ENCODE measurements at places on chromosomes 4 and X.

- no peak for DNase-seq
These were observed 147.4 kb upstream of the MAOA start for GRCh38 chrX:43508694-43509093.

- DNase-seq, result no peak
These were observed at the start of gene MID2 for GRCh38 chrX:107825698-107826237. TSS of gene MID2 (plus strand) at chrX:107825866. CDS start at chrX:107826427, 561 bp downstream.

GRCh38 chr4:151418385-151418784 is 9.4 kb downstream of the FHIP1A start:
- DNase-seq, result no peak

- no peak for DNase-seq
These were observed 137.9 kb upstream of the ZXDB start for GRCh38 chrX:57453901-57454300.

DNA sequence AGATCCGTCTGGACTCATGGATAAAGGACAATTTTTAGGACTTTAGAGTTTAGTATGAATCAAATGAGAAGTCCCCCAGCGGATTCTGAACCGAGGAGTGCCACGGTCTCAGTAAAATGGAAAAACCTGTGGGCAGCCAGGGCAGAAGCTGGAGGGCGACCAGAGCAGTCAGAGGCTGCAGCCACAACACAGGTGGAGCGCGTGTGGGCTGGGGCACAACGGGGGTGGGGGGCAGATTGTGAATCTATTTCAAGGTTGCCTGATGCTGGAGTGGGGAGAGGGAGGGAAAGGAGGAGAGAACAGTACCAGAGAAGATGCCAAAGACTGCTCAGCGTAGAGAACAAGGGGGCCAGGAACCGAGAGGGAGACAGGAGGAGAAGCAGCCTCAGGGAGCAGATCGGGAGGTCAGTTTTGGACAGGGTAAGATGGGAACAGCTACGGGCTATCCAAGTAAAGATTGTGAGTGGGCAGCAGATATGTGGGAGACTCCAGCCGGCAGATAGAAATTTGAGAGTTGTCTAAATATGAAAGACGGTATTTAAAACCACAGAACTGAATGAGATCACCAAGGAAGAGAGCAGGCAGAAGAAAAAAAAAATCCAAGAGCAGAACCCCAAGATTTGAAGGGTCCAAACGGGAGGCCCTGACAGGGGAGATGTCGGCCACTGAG is 9.5 kb downstream of the FAT1 start:
- DNase-seq, result no peak

DNA sequence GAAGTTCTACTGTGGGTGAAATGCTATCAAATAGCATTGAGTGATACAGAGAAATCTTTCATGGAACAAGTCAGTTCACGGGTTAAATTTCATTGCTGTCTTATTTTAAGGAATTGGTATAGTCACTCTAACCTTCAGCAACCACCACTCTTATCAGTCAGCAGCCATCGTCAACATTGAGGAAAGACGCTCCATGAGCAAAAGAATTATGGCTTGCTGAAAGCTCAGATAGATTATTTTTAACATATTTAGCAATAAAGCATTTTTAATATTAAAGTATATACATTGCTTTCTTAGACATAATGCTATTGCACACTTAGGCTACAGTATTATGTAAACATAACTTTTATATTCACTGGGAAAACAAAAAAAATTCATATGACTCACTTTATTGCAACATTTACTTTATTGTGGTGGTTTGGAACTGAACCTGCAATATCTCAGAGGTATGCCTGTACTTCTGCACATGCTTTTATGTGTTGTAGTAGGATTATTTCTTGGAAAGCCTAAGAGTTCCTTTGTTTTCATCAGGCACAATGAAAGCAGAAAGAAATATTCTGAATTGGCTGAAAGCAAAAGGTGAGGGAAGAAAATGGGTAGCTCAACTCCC is 586.7 kb downstream of the GBA3 start:
- no peak for DNase-seq

DNA sequence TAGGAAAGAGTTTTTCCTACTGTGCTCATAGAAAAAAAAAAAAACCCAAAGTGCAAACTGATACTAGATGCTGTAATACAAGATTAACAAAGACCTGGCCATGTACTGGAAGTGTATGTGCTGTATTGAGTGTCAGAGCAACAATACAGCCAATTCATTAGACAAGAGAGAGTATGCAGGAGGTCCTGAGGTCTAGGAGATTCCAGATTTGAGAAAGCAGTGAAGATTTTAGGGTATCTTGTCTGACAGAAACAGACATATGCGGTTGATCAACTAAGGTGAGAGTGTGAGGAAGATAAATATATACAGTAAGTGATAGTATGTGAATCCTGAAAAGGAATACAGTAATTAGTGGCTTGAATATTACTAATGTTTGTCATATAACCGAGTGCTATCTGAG is 3.0 kb downstream of the GPR174 start:
- DNase-seq, result no peak

- no peak for DNase-seq
These were observed 67.8 kb downstream of the HOPX start for GRCh38 chr4:56613101-56613862.

DNA sequence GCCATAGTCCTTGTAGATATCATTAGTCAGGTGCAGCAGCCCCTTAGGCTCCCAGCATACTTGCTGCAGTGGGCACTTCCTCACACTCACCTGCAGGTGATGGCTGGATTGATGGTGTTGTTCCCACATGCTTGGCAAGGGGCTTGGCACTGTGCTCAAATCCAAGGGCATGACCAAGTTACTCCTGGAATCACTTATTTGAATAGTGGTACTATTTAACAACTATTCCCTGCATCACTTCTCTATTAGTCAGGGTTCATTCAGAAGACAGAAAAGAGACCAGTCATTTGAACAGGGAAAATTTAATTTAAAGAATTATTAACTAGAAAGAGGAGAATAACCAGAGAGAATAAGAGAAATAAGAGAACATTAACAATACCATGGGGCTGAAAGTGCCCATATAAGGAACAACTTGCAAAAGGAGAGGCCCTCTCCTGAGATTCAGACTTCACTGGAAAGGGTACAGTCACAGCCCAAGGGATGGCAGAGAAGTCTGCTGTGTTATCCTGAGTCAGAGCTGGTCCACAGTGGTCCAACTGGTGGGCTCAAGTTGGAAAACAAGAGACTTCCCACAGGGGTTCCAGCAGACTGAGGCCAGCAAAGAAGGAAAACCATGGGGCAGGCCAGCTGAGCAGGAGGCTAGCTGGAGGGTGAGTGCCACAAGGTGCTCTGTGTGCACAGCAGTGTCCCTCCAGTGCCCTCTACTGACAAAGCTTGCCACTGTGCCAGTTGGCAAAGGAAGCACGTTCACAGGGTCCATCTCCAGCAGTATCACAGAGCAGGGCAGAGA is 9.8 kb downstream of the SPP1 start:
- peak; percentile 86 for DNase-seq

- DNase-seq, result no peak
These were observed 385.6 kb upstream of the NR3C2 start for GRCh38 chr4:148827781-148828180.

DNA sequence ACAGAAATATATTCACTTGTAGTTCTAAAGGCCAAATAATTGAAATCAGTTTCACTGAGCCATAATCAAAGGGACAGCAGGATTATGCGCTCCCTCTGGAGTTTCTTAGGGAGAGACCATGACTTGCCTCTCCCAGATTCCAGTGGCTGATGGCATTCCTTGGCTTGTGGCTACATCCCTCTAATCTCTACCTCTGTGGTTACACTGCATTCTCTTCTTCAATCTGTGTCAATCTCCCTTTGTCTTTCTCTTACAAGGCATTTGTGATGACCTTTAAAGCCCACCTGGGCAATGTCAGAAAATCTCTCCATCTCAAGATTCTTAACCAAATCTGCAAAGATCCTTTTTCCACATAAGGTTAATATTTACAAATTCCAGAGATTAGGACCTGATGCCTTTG is 260.2 kb downstream of the UNC5C start:
- DNase-seq, result no peak

- DNase-seq, result no peak
These were observed 101.4 kb downstream of the C4orf51 start for GRCh38 chr4:145781351-145781750.

- DNase-seq, result no peak
These were observed 33.3 kb upstream of the H2AZ1 start for GRCh38 chr4:99983289-99983943.

DNA sequence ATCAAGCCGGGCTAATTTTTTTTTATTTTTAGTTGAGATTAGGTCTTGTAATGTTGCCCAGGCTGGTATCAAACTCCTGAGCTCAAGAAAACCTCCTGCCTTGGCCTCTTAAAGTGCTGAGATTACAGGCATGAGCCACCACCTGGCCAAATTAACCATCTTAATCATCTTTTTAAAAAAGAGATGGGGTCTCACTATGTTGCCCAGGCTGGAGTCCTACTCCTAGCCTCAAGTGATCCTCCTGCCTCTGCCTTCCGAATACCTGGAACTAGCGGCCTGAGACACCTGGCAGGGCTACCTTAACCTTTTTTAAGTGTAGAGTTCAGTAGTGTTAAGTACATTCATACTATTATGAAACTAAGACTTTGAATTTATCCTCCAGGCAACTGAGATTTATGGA is 1.7 kb upstream of the RPS3A start:
- no peak for DNase-seq

- peak; percentile 60 for DNase-seq
These were observed 57.6 kb downstream of the PROM1 start for GRCh38 chr4:16026160-16026761.

- no peak for DNase-seq
These were observed 10.3 kb downstream of the ATP5ME start for GRCh38 chr4:663438-664428.

GRCh38 chrX:19750783-19751467 is 136.5 kb downstream of the SH3KBP1 start:
- DNase-seq, result no peak

GRCh38 chr4:14070289-14070880 is 442.9 kb upstream of the BOD1L1 start:
- no peak for DNase-seq
